ENCODE measurements at places on chromosomes 16 and 17. TPM values are rescaled to one million over a fixed set of nuclear protein-coding genes. Genes with fewer than 3 reads are reported as not detected.

EME1 gene
- polyA plus RNA-seq = 4.8 TPM

BCAR1 gene
- polyA plus RNA-seq = 58.6 TPM

TEKT1 gene
- not detected for polyA plus RNA-seq

ASGR2 gene
- polyA plus RNA-seq = 0.11 TPM

SERPINF2 gene
- 2.4 TPM for polyA plus RNA-seq

ZNF688 gene
- polyA plus RNA-seq = 9.7 TPM

DPEP3 gene
- not detected for polyA plus RNA-seq

CFAP97D1 gene
- polyA plus RNA-seq = 0.05 TPM

ITGAD gene
- polyA plus RNA-seq = 0.78 TPM

KCTD19 gene
- polyA plus RNA-seq = 0.32 TPM

MARF1 gene
- polyA plus RNA-seq = 36.0 TPM

HEATR3 gene
- polyA plus RNA-seq = 18.4 TPM

MTHFSD gene
- 11.9 TPM for polyA plus RNA-seq

CAMKK1 gene
- 8.4 TPM for polyA plus RNA-seq

SCNN1G gene
- polyA plus RNA-seq = not detected

ADAM11 gene
- 1.8 TPM for polyA plus RNA-seq

KRTAP4-5 gene
- polyA plus RNA-seq = not detected

C17orf50 gene
- not detected for polyA plus RNA-seq

CD300H gene
- polyA plus RNA-seq = not detected

NPIPB13 gene
- 6.9 TPM for polyA plus RNA-seq

CTRB2 gene
- not detected for polyA plus RNA-seq

PTX4 gene
- 0.53 TPM for polyA plus RNA-seq

CDRT15 gene
- 1.4 TPM for polyA plus RNA-seq

All from forelimb muscle (tissue), 1 donor.